Fibroblast of gingiva (primary cell): ENCODE measurements at places on chromosomes 1 and 21.

DNA sequence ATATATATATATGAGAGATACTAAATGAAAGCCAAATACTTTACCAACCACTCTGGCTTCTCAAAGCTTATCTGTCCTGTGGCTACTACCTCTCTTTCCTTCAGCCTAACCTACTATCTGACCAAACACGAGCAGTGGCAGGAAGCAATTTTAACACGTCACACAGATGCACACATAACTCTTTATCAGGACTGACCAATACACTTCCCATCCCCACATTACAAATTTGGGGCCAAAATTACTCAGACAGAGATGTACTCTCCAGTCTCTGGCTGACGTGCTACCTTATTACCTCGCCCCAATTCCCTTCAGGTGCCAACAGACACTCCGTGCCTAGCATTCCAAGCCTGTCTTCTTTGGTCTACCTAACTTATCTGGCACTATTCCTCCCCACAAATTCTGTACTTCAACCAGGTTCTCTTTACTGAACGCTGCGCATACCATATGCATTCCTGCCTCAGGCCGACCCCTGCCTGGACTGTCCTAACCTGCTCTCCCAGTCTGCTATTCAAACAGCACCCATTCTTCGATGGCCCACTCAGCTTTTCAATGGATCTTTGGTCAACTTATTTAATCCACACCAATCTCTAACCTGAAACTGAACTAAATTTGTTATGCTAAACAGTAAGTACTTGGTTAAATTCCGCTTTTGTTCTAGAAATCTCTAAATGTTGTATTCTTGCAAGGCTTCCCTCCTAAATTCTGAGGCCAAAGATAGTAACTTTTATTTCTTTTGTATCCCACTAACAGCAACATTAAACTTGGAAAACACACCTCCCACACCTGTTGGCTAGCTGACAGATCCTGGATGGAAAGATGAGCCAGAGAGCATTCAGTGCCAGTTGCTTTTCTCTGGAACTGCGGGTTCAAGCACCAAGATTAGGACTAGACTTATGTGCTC lies 27.9 kb downstream of the RERE start:
- no peak for DNase-seq

GRCh38 chr1:193156822-193157142 lies 29.6 kb downstream of the B3GALT2 start:
- no peak for DNase-seq

GRCh38 chr1:170539154-170539553 lies 7.2 kb downstream of the GORAB start:
- DNase-seq: no peak

DNA sequence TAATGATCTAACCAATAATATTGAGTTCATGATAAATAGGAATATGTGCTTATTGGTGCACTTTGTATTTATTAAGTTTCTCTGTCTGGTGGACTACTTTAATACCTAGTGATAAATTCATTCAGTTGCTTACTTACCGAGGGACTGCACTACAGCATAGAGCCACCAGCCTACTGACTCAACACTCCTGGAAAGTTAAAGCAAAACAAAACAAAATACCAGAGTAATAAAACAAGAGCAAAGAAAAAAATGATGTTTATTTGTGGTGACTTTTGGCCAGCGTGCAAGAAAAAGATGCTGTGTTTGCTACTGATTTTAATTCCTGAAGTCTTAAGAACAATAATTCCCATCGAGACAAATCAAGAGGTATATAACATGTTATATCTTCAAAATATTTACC lies 586.3 kb downstream of the PLA2G4A start:
- no peak for DNase-seq

DNA sequence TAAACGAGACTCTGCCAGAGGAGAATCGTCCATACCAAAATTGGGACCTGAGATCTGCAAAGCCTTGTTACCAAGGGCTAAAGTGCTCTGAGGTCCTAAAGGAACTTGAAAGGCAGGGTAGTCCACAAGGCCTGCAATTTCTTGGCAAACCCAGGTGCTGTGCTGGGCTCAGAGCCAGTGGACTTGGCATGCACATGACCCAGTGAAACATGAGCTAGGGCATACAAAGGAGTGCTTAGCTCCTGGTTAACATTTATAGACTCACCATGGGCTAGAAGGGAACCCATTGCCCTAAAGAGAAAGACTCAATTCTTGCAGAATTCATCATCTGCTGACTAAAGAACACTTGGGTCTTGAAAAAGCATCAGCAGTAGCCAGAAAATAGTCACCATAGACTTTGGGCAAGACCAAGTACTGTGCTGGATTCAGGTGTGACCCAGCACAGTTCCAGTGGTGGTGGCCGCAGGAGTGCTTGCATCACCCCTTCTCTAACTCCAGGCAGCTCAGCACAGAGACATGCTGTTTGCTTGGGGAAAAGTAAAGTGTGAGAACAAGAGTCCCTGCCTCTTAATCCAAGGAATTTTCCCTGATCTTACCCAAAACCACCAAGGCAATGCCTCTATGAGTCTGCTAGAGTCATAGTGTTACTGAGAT lies 1069.4 kb upstream of the ADGRL2 start:
- no peak for DNase-seq

DNA sequence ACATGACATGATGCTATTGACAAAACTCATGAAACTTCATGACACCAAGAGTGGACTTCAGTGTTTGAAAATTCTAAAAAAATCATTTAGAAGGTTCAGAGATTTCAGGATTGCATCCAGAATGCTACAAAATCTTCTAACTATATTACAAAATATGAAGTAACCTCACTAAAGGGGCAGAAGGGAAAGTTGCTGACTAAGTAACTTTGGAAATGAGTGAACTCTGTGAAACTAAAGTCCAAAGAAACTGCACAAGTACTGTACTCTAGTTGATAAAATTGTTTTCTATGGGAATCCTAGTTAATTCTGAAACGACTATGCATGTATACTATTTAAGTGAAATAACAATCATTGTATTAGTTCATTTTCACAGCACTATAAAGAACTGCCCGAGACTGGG lies 184.4 kb downstream of the LYPLAL1 start:
- DNase-seq: no peak

GRCh38 chr1:85172684-85173337 lies 28.0 kb downstream of the SYDE2 start:
- DNase-seq: no peak

DNA sequence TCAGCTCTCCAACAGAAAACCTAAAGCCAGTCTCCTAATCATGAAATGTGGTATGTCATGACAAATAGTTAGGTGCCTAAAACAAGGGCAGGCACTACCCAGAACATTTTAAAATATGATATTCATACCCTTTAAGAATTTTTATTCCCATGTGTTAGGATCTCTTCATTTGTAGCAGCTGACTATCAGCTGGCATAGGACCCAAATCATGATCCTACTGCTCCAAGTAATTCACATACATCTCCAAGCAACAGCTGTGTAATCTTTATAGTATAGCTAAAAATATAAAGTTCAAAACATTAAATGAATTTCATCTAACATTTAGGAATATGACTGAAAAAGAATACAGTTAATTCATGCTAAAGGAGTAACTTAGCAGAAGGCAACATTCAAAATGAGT lies 57.5 kb downstream of the ENAH start:
- DNase-seq: no peak

DNA sequence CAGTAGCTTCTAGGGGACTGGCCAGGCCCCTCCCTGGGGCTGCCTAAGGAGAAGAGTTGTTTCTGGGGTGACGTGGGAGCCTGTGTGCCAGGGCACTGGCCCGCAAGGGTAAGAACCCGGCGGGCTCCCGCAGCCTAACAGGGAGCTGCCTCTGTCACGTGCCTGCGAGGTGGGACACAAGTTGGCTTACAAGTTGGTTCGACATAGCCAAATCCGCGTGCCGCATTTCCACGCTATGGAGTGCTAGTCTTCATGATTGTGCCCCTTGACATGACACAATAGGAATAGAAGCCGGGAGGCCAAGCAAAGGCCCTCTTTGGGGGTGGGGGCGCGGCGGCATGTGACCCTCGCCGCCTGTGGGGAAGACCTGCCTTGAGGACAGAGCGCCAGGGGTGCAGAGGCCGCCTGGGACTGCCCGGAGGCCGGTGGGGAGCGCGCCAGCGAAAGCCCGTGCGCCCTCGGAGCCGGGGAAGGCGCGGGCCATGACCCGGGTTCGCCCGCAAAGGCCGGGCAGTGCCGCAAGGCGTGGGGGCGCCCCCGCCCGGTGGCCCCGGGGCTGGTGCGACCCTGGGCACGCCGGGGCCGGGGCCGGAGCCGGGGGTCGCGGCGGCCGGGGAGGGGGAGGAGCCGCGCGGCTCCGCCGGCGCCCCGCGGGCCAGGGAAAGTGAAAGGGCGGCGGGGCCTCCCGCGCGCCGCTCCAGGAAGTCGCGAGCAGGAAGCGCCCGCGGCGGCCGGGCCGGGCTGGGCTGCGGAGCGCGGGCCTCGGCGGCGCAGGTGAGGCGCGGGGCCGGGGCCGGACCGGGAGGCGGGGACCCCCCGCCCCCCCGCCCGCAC lies at the start of gene SLC37A1:
Gene SLC37A1, plus strand, starts transcription at position 702 of the 834 bp plus-strand sequence. CDS start 4,603 bp downstream, outside the sequence.
- DNase-seq: no peak

- no peak for DNase-seq
These were observed 404.1 kb downstream of the PTPRU start for GRCh38 chr1:29640428-29640785.

DNA sequence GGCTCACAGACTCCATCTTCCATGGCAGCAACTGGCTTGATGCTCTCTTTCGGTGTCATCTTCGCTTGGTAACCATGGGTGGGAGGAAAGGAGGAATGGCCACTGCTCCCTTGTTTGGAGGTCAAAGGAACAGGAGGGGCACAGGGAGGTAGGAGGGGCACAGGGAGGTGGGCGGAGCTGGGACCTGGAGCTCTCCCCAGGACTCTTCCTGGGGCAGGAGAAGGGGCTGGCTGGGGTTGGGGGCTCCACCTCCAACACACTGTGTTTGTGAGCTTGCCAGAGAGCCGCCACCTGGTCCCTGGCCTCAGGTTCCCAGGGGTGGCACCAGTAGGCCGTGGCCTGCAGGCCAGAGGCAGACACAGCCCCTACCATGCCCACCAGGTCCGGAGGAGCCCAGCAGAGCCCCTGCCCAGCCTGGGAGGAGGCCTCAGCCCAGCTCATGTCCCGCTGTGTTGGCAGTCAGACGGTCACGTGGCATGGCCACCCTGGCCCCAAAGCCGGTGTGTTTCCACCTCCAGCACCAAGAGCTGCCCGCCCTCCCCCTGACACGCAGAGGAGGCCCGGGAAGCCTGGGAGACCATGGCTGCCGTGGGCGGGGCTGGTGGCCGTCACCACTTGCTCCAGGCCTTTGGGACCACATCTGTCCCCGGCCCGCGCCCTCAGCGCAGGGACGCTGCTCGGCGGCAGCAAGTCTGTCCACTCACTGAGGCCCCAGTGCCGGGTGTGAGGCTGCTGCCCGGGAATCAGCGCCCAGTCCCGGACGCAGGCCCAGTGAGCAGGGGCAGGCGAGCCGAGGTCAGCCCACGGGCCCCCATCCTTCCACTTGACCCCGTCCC lies 73.9 kb downstream of the MORN1 start:
- no peak for DNase-seq

GRCh38 chr1:202516434-202516877 lies 168.0 kb downstream of the PPP1R12B start:
- no peak for DNase-seq

GRCh38 chr1:90155721-90156487 lies 161.0 kb downstream of the ZNF326 start:
- DNase-seq: no peak

GRCh38 chr1:111553196-111553595 lies 49.8 kb upstream of the ADORA3 start:
- DNase-seq: peak; percentile 14

DNA sequence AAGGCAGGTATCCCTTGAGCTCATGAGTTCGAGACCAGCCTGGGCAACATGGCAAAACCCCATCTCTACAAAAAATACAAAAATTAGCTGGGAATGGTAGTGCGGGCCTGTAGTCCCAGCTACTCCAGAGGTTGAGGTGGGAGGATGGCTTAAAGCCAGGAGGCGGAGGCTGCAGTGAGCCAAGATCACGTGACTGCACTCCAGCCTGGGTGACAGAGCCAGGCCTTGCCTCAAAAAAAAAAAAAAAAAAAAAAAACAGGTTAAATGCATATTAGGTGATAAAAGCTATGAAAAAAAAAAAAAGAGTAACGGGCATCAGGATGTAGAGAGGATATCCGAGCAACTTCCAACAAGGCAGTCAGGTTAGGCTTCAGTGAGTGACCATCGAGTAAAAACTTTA lies 2.8 kb upstream of the SRRM1 start:
- no peak for DNase-seq

- no peak for DNase-seq
These were observed 357.4 kb upstream of the ADGRL2 start for GRCh38 chr1:81443288-81443687.

- no peak for DNase-seq
These were observed 126.0 kb downstream of the BACH1 start for GRCh38 chr21:29424728-29425127.
